ENCODE measurements at places on chromosomes 7 and 10. TPM values are rescaled to one million over a fixed set of nuclear protein-coding genes. Genes with fewer than 3 reads are reported as not detected.

VWDE gene
- 3.5 TPM for total RNA-seq

CUTC gene
- total RNA-seq: 21.3 TPM

ENTPD1 gene
- not detected for total RNA-seq

SLC12A9 gene
- total RNA-seq: 44.1 TPM

NPY gene
- not detected for total RNA-seq

LRRC18 gene
- total RNA-seq: not detected

PRSS1 gene
- total RNA-seq: not detected

OR13A1 gene
- total RNA-seq: 0.15 TPM

KNDC1 gene
- 0.08 TPM for total RNA-seq

SLC18A3 gene
- total RNA-seq: not detected

CDC14C gene
- total RNA-seq: not detected

DNA sequence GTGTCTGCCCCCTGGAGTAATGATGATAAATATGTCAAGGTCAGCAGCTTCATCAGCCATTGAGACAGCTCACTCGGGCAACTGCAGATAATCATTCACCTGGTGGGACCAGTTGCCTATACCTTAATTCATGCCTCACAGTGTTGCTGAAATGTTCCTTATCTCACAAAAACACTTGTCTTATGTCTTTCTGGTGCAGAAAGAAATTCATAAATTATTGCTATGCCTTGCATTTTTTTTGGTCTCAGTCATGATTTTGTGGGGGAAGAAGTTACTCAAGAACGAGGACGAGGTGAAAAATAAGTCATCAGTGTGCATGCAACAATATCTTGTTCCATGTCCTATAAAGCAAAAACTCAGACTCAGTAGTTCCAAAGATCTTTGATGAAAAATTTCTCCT lies 16.0 kb downstream of the TRIL start:
- DNase-seq: no peak

- DNase-seq: no peak
Measured at GRCh38 chr7:111654343-111654742, 92.1 kb upstream of the IMMP2L start.

GRCh38 chr7:144133307-144133706 lies 10.3 kb downstream of the OR2A14 start:
- no peak for DNase-seq

DNA sequence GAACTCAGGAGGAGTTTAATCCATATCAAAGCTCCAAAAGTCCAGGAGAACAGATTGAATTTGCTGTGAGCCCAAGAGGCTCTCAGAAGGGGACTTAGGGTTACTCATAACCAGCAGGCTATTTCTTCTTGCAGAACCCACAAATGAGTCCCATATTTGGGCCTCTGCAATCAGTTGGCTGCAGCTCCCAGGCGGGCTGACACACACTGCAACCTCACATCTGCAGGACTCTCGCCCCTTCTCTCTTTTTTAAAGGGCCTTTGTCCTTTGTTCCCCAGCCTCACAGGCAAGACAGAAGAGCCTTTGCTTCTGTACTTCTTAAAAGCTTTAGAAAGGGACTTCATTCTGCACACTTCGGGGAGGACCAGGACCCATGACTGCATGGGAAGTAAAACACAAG lies 26.7 kb downstream of the CREB3L2 start:
- DNase-seq: no peak

DNA sequence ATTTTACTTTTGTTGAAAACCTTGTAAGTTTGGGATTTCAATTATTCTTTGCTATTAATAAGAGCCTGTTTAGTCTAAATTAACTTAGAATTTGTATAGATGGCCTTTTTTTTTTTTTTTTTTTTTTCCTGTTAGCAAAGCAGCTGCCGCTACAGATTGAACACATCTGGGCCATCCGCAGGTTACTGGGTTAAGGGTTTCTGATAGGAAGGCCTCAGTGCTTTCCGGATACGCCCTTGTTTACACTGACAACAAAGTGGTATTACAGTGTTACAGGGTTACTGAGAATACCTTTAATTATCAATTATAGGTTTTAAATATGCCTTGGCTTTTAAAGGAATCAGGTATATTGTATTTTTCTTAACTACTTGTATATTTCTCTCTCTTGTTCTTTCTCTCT lies 76.8 kb downstream of the PTN start:
- DNase-seq: no peak

DNA sequence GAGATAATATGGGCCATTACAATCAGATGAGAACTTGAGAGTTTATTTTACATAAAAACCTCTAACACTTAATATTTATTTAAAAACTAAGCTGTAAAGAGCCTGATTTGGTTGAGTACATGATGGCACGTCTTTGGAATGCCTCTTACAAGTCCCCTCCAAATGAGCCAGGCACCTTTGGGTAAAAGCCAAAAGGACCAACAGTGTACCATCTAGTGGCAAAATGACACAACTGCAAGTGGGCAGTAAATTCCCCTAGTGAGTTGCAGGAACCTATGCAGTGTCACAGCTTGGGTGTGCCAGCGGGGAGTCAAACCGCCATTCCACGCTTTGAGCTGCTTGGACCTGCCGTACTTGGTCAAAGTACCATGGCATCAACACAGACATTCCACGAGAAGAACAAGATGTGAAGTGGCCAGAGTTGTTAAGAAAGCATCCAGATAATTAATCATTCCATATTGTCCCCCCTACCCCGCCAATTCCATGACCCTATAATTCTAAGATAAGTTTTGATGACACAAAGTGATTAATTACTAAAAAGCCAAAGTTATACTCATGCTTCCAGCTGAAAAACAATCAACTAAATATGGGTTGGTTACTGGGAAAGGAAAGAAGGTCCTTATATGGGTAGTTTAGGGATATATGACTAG lies 115.2 kb downstream of the SORBS1 start:
- peak; percentile 54 for DNase-seq

GRCh38 chr10:26448706-26449435 lies 10.7 kb downstream of the APBB1IP start:
- DNase-seq: peak; percentile 90

DNA sequence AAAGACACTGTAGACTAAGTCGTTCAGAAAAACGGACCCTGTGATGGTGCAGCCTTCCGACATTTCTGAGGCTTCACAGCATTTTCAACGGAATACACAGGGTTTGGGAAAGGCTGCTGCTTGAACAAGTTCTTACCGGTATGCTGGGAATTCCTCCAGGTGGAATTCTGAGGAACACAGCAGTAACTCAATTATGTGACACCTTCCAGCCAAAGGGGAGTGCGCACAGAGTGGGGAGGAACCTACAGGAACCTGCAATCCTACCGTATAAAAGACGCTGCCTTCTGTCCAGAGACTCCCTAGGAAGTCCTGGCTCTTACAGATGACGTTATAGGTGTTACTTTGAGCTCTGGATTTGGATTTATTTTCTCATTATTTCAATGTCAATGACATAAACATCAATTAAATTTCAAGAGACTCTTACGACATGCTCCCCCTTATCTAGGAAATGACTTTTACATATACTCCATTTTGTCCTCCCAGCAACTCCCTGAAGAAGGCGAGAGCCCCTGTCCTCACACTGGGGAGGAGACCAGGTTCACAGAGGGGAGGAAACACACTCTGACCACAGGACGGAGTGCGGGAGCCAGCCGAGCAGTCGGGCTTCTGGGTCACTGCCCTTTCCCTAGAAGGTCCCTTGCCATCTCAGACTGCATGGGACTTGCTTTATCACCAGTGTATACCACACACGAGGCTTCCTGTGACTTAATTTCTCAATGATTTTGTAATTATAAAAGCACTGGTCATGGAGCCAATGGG lies 27.9 kb downstream of the VIPR2 start:
- DNase-seq: no peak

GRCh38 chr10:11093771-11094736 lies 76.4 kb downstream of the CELF2 start:
- no peak for DNase-seq

- no peak for DNase-seq
Measured at GRCh38 chr7:106065575-106066500, 46.3 kb downstream of the SYPL1 start.

GRCh38 chr10:7480742-7481367 lies 70.0 kb upstream of the SFMBT2 start:
- DNase-seq: peak; percentile 34

DNA sequence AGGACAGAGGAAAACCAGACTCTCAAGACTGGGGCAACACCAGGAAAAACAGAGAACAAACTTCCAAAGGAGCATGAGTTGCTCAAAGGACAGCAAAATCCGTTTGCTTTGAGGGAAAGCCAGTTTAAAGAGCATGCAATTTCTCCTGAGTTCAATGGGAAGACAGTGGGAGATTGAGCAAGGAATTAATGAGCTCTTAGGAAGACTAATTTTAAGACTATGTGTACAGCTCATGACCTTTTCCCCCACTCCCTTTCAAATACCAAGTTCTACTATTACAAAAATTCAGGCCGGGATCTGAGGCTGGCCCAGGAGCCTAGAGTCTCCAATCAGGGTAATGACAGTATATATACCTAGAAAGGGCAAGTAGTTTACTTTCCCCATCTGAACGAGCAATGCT lies 79.2 kb downstream of the EPDR1 start:
- DNase-seq: no peak

- no peak for DNase-seq
Measured at GRCh38 chr7:36260481-36260880, 107.4 kb downstream of the EEPD1 start.

- DNase-seq: peak; percentile 40
Measured at GRCh38 chr10:63977329-63977923, 456.2 kb downstream of the REEP3 start.

- no peak for DNase-seq
Measured at GRCh38 chr10:131644864-131645658, 255.7 kb upstream of the PPP2R2D start.

DNA sequence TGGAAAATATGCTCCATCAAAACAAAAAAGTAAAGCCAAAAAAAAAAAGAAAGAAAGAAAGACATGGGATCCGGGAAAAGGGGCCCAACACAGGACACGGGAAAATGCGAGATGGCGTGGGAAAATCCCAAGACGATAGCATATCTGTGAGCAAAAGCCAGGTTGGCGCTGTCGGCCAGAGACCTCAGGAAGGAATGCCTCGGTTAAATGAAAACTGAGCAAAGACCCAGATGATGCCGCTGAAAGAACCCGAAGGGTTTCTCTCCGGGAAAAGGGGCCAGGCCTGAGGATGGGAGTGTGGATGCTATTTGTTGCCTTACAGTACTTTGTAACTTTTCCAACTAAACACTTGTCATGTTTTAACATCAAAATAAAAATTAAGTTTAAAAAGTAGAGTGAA lies 49.5 kb upstream of the PPP2R2D start:
- DNase-seq: no peak

GRCh38 chr7:127887631-127888030 lies 143.6 kb downstream of the LRRC4 start:
- DNase-seq: no peak

GRCh38 chr10:93080350-93081046 lies 6.8 kb downstream of the CYP26A1 start:
- DNase-seq: peak; percentile 59

DNA sequence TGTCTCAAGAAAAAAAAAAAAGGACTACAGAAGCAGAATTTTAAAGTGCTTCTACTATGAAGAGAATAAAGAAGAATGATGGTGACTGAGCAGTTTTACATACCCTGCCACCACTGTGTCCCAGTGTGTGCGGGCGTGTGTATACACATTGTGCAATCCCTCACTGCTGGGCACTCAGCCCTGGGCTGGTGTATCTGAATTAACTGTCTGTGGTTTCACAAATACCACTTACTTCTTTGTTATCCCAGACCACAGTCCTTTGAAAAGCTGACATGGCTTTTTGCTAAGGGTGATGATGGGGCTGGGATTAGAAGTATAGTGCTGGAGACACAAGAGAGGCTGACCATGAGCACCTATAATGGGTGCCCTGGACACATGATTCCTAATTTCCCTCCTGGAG lies 21.1 kb upstream of the TRPV6 start:
- no peak for DNase-seq

DNA sequence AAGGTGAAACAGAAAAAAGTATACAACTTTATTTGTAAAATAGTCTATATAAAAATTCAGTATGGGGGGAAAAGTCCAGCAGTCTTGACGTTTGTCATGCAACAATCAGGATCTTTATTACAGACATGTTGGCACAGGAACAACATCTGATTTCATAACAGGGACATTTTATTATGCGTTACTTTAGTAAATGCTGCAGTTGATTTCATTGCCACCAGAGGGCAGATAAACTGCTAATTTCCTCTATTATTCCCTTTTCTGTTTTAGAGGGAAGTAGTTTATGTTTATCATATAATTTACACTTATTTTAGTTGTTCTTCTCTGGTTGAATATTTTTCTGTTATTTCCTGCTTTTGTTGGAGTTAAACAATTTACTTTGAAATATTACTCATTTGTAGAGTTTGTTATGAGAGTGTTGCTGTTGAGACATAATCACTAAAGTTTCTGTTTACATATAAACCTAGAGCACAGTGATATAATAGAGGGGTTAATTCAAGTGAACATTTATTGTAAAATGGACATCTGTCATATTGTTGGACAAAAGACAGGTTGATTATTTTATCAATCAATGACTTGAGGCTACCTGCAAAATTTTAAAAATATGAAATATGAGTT lies 3.3 kb downstream of the PLXDC2 start:
- DNase-seq: no peak

- DNase-seq: no peak
Measured at GRCh38 chr7:69091521-69091920, 506.8 kb upstream of the AUTS2 start.

DNA sequence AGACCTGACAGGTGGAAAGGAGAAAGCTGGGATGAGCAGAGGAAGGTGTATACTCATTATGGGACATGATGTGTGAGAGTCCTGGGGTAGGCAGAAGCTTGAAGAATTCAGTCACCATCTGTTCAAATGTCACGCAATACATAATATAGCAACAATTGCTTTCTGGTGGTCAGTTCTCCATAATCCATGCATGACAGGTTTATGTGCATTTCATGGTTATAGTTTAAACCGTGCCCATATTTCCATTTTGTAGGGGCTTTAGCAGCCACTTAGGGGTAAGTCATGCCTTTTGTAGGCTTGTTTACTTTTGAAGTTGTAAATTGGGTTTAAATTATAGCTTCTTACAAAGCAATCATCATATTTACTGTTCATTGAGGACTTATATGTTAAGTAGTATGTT lies 158.8 kb downstream of the NXPH1 start:
- DNase-seq: no peak

DNA sequence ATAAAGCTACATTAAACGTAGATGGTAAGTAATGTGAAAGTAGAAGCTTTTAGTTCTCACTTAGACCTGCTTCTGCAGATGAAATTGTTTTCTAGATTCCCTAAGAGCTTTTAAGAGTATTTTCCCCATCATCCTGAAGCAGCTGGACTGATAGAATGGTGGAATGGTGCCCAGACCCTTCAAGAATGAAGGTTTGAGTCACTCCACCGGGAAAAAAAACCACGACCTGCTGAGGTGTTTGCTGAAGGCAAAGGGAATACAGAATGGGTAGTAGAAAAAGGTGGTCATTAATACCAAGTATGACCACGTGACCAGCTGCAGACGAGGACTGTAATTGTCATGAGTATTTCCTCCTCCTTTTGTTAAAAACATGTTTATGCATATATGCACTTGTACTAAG lies 79.2 kb upstream of the PTPRZ1 start:
- no peak for DNase-seq

GRCh38 chr10:43166880-43167497 lies 28.7 kb downstream of the CSGALNACT2 start:
- no peak for DNase-seq
